ENCODE measurements at places on chromosomes 5 and 9.

GRCh38 chr5:6446042-6446441, 2.6 kb upstream of the UBE2QL1 start:
- no peak for DNase-seq

- DNase-seq: no peak
These were observed 50.4 kb downstream of the DAB2IP start for GRCh38 chr9:121701736-121702261.

GRCh38 chr5:86605881-86606280, 11.9 kb upstream of the COX7C start:
- DNase-seq: no peak

GRCh38 chr5:93034621-93035590, 546.1 kb downstream of the NR2F1-AS1 start:
- DNase-seq: no peak

GRCh38 chr9:2979957-2980610, 136.2 kb upstream of the PUM3 start:
- no peak for DNase-seq

- no peak for DNase-seq
These were observed 1863.1 kb upstream of the WWC1 start for GRCh38 chr5:166428264-166428803.

Measured in brain pericyte (primary cell).